ENCODE measurements at places on chromosomes 4 and X.

- no peak for DNase-seq
These were observed 2394.2 kb upstream of the AGA start for GRCh38 chr4:179836179-179837075.

DNA sequence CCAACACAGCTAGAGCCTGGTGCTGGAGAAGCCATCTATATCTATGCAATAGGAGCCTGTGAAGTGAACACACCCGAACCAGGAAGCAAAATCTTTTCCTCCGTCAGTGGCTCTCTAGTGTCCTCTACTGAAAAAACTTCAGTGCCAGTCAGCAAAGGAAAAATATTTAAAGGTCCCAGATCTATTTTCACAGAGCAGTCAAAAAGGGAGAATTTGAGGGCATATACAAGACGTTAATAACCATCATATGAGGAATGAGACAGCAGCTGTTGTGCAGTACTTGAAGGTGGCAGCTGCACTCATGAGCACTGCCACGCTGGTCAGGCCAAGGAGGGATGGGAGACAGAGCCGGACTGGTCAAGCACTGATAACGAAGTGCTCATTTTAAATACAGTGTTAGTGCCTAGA is 14.4 kb downstream of the MCUB start:
- DNase-seq, result no peak

- no peak for DNase-seq
These were observed 29.4 kb upstream of the SLC2A9 start for GRCh38 chr4:10050721-10051120.

- no peak for DNase-seq
These were observed 69.4 kb downstream of the TBC1D9 start for GRCh38 chr4:140686796-140687195.

DNA sequence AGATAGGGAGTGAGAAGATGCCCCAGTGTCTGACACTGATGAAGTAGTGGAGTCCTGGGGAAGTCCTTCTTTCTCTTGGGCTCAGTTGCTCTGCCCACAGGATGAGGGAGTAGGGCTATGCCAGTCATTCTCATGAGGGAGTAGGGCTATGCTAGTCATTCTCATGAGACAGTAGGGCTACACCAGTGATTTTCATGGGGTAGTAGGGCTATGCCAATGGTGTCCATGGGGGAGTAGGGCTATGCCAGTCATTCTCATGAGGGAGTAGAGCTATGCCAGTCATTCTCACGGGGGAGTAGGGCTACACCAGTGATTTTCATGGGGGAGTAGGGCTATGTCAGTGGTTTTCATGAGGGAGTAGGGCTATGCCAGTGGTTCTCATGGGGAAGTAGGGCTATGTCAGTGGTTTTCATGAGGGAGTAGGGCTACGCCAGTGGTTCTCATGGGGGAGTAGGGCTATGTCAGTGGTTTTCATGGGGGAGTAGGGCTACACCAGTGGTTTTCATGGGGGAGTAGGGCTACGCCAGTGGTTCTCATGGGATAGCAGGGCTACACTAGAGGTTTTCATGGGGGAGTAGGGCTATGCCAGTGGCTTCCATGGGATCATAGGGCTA is 43.3 kb upstream of the SOD3 start:
- no peak for DNase-seq

- DNase-seq, result no peak
These were observed 9.7 kb upstream of the COMMD8 start for GRCh38 chr4:47473141-47473750.

DNA sequence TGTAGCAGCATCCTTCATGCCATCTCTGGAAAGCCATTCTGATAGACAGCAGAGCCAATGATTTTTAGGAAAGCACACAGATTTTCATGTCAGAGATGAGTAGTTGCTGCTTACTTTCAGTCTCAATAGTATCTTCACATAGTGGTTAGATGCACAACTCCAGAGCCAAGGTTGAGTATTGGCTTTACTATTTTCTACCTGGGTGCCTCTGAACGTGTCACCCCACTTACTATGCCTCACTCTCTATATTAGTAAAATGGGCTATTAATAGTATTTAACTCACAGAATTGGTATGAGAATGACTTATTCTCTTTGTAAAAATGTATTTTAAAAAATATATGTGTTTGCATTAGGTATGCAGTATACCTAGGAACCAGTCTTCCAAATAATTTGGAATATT is 108.8 kb upstream of the STIM2 start:
- no peak for DNase-seq

GRCh38 chr4:56317749-56318148 is 69.5 kb downstream of the AASDH start:
- DNase-seq, result no peak

DNA sequence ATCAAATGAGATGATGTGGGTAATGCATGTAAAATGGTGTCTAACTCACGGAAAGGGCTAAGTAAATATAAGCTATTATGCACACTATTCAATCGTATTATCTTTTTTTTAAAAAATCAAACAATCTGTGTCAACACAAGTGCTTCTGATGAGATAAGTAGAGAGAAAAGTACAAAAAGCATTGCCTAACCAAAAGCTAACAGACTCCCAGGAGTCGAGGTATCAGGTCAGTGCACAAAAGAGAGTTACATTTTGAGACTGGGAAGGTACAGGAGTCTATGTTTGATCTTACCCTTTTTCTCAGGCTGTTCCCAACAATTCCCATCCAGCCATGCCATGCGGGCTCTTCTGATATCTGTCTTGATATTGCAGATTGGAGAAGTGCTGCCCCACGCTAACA is 203.3 kb upstream of the ZIC3 start:
- no peak for DNase-seq

- DNase-seq, result no peak
These were observed 171.2 kb downstream of the LDB2 start for GRCh38 chr4:16727218-16727617.
